Articular chondrocyte of knee joint (primary cell): ENCODE measurements at places on chromosomes 7 and 10. TPM values are rescaled to one million over a fixed set of nuclear protein-coding genes. Genes with fewer than 3 reads are reported as not detected.

The THNSL1 gene
- 4.2 and 5.7 TPM in 2 replicates for total RNA-seq

The PRKCQ gene
- 0.11 and 0.13 TPM in 2 replicates for total RNA-seq

The PPP1R3C gene
- 175 and 372 TPM in 2 replicates for total RNA-seq

The VSTM4 gene
- 17.8 and 20.1 TPM in 2 replicates for total RNA-seq

The LIPM gene
- total RNA-seq: not detected in 2 replicates

The LIPN gene
- not detected in 2 replicates for total RNA-seq

The OPN4 gene
- total RNA-seq: not detected in 2 replicates

The CCDC172 gene
- not detected in 2 replicates for total RNA-seq
